ENCODE measurements at places on chromosomes 1 and 21.

- no peak for DNase-seq
Measured at GRCh38 chr1:119639109-119639508, 9.0 kb downstream of the ZNF697 start.

- DNase-seq, result no peak
Measured at GRCh38 chr1:9200441-9200840, 34.1 kb upstream of the H6PD start.

DNA sequence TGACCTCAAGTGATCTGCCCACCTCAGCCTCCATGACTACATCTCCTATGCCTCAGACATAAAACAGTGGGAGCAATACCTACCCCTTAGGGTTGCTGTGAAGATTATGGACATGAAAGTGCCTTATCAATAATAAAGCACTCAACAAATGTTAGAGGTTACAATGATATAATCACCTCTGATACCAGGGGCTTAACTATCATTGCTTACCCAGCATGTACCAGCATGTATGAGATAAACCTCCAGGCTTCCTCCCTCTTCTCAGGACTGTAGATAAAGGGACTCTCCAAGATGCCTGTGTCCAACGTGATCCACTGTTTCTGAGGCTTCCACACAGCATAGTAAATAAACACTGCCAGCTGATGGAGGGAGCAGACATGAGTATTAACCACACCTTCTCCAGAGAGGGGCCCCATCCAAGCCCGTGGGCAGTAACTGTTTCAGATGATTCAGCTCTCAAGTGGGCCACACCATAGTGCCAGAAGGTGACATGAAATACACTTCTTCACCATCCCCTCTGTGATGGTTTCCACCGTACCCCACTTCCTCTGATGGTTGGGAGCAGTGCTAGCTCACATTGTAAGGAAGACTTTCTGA lies 26.2 kb downstream of the RHBDL2 start:
- no peak for DNase-seq

DNA sequence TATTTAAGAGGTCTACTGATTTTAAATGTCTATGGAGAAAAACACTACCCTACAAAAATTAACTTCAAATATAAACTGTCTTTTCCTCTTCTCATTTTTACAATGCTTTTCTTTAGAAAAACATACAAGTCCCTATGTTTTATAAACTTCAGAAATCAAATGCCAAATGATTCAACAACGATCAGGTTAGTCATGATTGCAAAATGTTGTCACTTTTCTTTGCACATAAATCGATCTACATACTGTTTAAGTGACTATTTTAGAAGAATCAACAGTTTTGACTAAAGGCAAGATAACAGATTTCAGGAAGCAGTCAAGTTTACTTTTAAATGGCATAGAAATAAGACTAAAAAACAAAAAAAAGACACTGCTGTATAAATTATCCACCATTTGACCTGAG lies 168.7 kb downstream of the GPATCH2 start:
- DNase-seq, result no peak

GRCh38 chr1:235946571-235946981 lies 79.9 kb upstream of the LYST start:
- DNase-seq, result no peak

DNA sequence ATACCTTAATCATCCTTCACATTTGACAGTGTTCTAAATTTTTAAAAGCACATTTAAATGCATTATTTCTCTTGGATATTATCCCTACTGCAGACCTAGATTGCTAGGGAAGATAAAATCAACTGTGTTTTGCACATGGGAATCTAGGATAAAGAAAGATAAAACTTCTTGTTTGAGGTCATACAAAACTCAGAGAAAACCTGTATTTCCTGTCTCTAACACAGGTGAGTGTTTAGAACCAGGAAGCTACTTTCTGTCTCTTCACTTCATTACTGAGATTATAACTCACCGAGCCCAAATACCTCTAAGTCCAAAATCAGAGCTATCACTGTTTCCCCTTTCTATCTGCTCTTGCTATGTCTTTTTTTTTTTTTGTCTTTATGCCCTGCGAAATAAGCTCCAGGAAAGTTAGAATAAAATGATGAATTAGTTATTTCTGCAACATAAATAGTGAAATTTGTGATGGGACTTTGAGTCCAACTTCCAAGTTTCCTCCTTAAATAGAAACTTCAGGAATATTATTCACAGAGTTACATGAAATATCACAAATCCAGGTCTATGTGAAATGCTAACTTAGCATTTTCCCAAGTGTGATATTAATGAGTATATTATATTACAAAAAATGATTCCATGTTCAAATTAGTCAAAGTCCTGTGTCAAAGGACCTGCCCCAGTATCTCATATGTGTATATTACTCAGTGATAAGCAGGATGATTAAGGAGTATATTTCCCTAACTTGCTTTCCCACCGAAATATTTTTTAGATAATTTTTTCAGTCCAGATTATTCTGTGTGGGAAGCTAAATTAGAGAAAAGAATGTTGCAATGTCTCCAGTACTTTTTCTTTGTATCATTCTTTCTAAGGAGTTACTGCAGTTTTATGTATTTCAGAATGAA lies 226.4 kb downstream of the PLA2G4A start:
- no peak for DNase-seq

- no peak for DNase-seq
Measured at GRCh38 chr1:24949331-24949881, 19.3 kb upstream of the RUNX3 start.

GRCh38 chr1:107244709-107245500 lies 104.1 kb downstream of the NTNG1 start:
- no peak for DNase-seq

GRCh38 chr1:153869486-153869885 lies 53.3 kb downstream of the GATAD2B start:
- DNase-seq, result no peak

GRCh38 chr1:45370575-45370974 lies 30.3 kb upstream of the MUTYH start:
- DNase-seq, result no peak

DNA sequence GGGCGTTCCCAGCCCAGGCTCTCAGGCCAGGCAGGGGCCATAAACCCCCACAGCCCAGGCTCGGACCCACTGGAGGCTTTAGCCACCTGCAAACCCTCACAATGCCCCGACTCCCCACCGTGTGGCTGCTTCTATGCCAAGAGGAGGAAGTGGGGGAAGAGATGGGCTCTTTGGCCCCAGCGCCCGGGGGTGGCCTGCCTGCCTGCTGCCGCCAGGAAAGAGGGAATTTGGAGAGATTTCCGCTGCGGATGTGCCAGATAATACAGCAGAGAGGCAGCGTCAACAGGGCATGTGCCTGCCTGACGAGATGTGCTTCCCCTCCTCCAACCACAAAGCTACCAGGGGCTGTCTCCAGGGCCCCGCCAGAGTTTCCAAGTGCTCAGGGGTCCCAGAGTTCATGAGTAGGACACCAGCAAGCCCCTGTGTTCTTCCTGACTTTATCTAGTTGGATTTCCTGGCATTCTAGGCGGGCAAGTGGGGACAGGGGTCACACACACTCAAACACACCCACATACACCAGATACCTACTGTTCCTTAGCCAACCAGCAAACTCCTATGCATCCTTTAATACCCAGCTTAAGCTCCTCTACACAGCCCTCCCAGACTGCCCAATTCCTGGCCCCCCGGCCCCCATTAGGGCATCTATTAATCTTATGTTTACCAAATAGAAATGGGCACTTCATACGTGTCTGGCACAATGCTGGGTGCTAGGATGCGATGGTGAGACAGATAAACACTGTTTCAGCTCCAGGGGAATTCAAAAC lies 14.1 kb downstream of the EPHA2 start:
- DNase-seq, result no peak

GRCh38 chr1:214966346-214966745 lies 116.2 kb upstream of the KCNK2 start:
- no peak for DNase-seq

- DNase-seq, result no peak
Measured at GRCh38 chr1:8133190-8133589, 107.1 kb upstream of the ERRFI1 start.

DNA sequence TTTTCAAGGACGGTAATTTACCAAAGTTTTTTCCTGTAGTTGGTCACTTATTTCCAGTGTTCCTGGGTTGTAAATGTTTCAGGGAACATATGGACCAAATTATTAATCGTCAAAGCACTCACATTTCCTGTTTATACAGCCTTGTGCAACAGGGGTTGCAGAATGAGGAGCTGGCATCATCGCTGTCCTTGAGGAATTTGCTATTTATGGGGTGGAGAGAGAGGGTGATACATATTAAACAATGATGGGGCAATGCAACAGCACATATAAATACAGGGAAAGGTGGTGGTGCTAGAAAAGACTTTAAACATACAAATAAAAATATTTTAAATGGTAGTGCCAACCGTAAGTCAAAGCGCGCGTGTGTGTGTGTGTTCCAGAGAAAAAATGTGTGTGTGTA lies 369.8 kb downstream of the NPHP4 start:
- DNase-seq, result no peak

DNA sequence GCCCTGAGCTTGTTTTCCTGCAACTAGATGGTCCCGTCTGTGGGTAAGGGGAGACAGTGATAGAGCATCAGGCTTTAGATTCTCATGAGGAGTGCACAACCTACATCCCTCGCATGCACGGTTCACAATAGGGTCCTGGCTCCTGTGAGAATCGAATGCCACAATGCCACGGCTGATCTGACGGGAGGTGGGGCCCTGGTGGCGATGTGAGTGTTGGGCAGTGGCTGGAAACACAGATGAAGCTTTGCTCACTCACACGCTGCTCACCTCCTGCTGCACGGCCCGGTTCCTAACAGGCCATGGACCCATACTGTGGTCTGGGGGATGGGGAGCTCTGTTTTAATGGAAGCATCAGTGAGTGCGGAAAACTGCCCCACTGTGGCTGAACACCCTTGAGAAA lies 35.8 kb upstream of the TTC34 start:
- DNase-seq, result no peak

DNA sequence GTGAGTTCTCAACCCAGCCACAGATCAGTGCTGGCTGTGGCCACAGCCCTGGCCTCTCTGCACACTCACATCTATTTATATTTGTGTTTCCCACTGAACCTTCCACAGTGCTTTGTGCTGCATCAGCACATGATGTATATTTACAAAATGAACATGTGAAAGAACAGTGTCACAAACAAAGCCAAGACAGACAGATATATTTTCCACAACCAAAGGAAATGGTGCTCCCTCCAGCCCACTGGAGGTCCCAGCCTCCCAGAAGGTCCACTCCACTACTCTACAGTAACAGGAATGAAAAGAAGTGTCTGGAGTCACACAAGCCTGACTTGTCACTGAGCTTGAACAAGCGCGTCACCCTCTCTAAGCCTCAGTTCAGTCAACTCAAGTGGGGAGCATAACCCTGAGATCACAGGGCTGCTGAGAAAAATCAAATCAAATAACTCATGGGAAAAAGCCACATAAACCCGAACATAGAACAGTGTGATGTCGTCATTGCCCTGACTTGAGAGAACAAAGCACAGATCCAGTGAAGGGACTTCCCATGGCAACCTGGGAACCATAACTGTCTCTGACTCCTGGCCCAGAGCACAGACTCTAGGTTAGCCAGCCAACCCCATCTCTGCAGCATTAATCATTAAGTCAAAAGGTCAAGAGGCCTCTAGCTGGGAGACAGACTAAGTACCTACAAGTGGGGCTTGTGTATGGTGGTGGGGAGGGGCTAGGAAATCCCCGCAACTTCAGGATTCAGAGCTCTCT lies 121.2 kb downstream of the TRABD2B start:
- DNase-seq, result no peak

GRCh38 chr1:67824766-67825165 lies 8.5 kb downstream of the GNG12 start:
- no peak for DNase-seq

DNA sequence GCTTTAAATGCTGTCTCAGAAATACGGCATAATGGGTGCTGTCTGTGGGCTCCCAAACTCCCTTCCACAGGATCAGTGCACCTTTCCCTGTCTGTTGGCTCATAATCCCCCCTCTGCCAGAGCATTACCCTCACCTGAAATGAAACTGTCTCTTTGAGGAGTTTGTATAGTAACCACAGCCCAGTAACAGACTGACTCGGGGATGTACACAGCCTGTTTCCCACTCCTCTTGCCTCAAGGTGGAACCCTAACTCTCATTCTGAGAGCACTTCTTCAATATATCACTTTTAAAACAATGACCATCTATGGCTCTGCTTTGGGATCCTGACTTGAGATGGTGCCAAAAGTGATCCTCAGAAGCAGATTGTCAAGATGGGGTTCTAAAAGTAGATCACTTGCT lies 332.5 kb downstream of the AMY1C start:
- no peak for DNase-seq

GRCh38 chr21:34807146-34807880 lies 138.5 kb downstream of the CLIC6 start:
- DNase-seq, result peak; percentile 58

DNA sequence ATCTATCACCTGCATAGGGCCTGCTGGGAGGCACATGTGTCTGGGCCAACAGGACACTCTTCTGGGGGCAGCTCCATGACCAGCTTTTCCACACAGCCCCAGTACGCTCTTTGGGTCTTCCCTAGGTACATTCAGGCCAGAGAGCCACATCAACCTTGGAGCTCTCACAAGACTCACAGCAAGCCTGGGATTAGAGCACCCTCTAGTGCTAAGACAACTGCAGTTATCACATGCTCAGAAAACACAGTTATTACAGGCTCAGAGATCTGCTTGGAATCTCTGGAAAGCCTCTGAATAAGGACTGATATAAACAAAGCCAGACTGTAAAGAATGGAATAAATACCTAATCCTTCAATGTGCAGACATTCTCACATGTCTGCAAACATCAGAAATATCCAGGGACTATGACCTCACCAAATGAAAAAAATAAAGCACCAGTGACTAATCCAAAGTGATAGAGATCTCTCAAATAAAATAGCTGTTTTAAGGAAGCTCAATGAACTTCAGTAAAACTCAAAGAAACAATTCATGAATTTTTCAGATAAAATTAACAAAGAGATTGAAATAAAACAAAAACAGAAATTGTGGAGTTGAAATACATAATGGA lies 563.9 kb upstream of the NR5A2 start:
- DNase-seq, result no peak

GRCh38 chr1:179632868-179633267 lies 41.2 kb downstream of the TDRD5 start:
- no peak for DNase-seq

- DNase-seq, result no peak
Measured at GRCh38 chr1:222852326-222852725, 37.5 kb downstream of the DISP1 start.

GRCh38 chr1:221439747-221440501 lies 302.0 kb downstream of the DUSP10 start:
- DNase-seq, result no peak

GRCh38 chr1:209786146-209786545 lies 1.8 kb upstream of the C1orf74 start:
- no peak for DNase-seq

DNA sequence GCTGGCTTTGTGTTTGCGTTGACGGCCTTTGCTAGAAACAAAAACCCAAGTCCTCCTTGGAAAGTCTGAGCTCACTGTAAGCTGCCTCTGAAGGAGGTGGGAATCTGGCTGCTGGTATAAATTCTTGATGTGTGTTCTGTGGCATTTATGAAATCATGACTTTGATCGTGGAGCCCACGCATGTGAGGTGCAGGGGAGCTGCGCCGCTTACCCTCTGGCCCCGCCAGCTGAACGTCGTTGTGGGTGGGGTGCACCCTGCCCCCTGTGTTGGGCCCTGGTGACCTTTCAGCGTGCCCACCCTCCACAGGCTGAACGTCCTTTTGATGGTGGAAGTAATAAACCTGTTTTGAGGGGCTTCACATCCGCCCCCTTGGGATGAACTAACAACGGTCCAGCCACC lies 21.2 kb upstream of the DIP2A start:
- no peak for DNase-seq

GRCh38 chr1:220267630-220268029 lies 4.6 kb downstream of the RAB3GAP2 start:
- DNase-seq, result no peak

- peak; percentile 49 for DNase-seq
Measured at GRCh38 chr1:198934901-198935305, 296.1 kb downstream of the PTPRC start.

- DNase-seq, result no peak
Measured at GRCh38 chr21:21232320-21232719, 234.1 kb downstream of the NCAM2 start.

All from stimulated activated CD8-positive, alpha-beta memory T cell treated with anti-CD3 and anti-CD28 coated beads, Interleukin-12 subunit alpha, Interleukin-12 subunit beta, amount 100 ng/mL, for 4 hours (primary cell).